ENCODE measurements at places on chromosomes 5 and 9.

DNA sequence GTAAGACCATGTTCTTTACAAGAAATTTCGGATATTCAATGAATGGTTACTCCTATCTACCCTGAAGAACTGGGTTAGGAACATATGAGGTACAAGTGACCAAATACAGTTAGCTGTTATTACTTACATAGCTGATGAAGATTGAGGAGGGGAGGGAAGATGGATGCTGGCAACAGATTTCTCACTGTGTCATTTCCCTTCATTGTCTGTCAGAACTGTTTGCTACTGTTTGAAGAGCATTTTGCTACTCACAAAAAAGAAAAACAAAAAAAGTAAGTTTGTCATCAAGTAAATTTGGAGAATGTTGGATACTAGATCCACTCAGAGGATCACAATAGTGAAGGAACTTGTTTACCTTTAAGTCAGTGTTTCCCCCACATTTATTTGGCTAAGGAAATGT lies 53.7 kb downstream of the ENC1 start:
- DNase-seq = no peak

DNA sequence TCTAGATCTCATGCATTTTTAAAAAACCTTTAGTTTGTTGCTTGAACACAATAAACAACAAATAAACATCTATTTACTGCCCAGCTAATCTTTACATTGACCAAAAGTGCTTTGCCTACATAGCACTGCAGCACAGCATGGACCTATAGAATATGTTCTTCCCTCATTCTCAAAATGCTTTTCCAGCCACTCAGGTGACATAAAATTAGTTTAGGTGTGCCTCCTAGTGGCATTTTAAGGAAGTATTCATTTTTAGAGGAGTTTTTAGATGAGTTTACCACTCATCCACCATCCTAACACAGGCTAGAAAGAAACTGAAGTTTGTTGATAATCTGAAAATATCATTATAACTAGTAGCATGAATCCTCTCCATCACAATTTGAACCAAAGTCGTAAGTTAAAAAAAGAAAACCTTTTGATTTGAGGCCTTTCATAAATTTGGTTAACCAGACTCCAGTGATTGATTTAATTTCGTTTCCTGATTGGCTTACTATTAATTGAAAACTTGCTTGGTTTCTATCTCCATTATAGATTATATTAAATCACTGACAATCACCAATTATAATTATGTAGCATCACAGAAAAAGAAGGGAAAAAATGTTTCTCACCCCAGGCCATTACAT lies 12.6 kb downstream of the PLGRKT start:
- DNase-seq = no peak

- no peak for DNase-seq
Measured at GRCh38 chr5:68562308-68562707, 346.8 kb downstream of the PIK3R1 start.

- no peak for DNase-seq
Measured at GRCh38 chr9:33468797-33469621, 4.7 kb downstream of the NOL6 start.

- no peak for DNase-seq
Measured at GRCh38 chr9:98809311-98810101, 2.0 kb downstream of the GALNT12 start.

DNA sequence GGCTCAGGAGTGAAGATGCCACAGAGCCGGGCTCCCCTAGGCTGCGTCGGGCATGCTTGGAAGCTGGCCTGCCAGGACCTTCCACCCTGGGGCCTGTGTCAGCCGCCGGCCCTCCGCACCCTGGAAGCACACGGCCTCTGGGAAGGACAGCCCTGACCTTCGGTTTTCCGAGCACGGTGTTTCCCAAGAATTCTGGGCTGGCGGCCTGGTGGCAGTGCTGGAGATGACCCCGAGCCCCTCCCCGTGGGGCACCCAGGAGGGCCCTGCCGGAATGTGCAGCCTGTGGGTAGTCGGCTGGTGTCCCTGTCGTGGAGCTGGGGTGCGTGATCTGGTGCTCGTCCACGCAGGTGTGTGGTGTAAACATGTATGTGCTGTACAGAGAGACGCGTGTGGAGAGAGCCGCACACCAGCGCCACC lies 113.1 kb downstream of the RXRA start:
- no peak for DNase-seq

GRCh38 chr5:2112173-2113025 lies 229.7 kb upstream of the IRX4 start:
- no peak for DNase-seq

- no peak for DNase-seq
Measured at GRCh38 chr5:116629168-116629567, 54.5 kb upstream of the SEMA6A start.

DNA sequence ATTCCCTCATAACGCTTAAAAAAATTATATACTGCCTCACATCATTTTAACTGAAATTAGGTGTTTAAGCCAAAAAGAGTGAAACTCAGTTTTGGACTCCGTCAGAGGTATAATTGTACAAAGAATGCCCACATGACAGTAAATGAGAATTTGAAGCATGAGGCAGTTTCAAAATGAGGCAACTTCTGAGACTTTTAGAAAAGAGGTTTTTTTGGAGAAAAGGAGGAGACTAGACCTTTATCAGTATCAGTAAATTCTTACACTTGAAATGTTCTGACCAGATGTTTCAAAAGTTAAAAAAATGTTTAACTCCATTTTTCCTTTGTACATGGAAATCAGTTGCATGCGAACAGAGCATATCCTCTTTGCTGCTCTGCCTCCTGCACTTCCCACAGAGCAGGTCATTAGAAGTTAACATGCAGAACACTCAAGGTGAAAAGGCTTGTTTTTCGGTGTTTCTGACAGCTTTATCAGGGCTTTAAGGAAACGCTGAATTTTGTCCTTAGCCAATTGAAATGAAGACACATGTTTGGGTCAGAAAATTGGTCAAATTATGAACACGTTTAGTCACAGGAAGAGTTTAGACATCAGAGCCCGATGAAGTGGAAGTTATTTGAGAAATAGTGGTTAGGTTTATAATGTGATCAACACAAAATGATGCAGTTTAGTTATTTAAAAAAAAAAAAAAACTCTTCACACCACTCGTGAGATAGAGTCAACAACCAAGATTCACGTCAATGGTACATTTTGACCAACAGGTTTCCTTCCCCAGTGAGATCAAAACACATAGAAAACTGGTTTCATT lies 59.5 kb downstream of the PIK3R1 start:
- DNase-seq = no peak

DNA sequence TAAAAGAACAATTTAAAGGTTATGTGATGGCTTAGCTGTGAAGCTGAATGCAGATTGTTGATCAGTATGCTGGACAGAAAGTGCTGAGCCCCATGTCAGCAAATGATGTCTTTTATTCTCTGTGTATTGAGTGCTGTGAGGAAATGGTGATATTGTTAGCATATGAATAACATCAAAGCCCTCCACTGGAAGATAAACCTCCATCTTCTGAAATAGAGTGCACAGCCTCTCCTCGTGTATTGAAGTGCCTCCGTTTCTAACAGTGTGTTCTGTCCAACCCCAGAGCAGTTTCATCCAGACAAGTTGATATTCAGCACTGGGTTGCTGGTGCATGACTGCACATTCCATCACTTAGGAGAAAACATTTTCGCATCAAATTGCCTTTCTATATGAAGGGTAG lies 242.9 kb downstream of the CSNK1G3 start:
- no peak for DNase-seq

DNA sequence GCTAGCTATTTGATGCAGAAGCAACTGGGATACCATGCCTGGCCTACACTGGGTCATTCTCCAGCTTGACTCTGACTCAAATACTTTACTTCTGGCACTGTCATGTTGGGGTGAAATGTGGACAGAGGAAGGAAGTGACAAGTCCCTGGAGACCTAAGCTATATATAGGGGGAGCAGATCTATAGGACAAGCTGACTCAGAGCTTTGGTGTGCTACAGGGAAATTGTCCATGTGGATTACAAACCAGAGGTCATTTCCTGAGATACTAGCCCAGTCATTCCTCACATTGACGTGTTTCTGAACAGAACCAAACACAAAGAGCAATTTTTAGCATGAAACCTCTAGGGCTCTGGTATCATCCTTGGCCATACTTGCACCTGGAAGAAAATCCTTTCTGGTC lies 531.6 kb upstream of the CLINT1 start:
- no peak for DNase-seq

- DNase-seq = no peak
Measured at GRCh38 chr5:56100439-56101176, 105.8 kb upstream of the IL6ST start.

GRCh38 chr9:137383081-137383783 lies 39.7 kb downstream of the EXD3 start:
- DNase-seq = no peak

DNA sequence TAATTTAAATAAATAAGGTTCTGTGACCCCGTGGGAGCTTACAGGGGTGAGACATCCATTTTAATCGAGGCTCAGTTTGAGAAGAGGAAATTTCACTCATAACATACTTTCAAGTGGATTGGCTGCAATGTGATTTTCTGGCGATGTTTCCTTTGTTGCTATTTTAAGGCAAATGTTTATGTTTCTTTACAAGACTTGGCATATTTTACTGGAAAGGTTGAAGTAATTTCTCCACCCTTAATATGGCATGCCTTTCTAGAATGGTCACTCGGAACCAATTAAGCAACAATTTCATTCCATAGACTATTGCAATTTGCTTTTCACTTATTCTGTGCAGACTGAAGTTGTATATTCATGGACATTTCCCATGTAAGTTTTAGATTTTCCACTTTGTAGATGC lies 438.0 kb upstream of the WWC1 start:
- DNase-seq = no peak

- DNase-seq = no peak
Measured at GRCh38 chr5:78621291-78621738, 27.3 kb downstream of the LHFPL2 start.

GRCh38 chr5:173669483-173669882 lies 53.0 kb upstream of the BOD1 start:
- DNase-seq = no peak

- DNase-seq = no peak
Measured at GRCh38 chr9:78023003-78023741, 8.4 kb downstream of the GNAQ start.

DNA sequence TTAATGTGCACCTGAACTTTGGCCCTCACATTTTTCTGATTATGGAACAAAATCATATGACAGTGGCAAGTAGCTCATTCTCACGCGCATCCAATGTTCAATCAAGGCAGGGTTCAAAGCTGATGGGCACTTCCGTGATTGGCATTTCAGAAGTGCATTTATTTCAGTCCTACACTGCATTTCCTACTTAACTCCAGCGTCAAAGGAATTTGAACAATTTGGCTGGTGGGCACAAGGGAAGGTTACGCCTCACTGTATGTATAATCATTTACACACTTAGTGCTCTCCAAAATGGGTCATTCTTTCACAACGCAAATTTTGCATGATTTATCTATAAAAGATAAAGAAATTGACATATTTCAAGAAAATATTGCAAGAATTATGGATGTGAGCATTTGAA lies 167.9 kb upstream of the VLDLR start:
- DNase-seq = no peak
